GM10248 (cell line): ENCODE measurements at places on chromosomes 1 and 21.

DNA sequence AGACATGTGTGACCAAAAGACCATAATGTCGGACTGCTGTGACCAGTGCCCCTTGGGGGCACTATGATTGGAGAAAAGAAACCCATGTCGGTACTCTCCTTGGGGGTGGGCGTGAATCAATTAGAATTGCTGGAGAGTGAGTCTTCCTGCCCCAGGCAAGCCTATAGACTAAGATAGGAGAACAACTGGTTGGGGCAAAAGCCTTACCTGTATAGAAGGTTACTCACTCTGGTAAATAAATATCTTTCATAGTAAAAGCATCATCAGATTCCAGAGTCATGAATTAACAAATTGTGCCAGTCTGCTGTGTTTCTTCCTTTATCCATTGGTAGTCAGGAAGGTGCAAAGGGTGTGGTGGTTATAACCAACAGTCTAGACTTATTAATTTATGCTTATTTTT, 2.9 kb upstream of the PTGFRN start:
- DNase-seq: no peak

DNA sequence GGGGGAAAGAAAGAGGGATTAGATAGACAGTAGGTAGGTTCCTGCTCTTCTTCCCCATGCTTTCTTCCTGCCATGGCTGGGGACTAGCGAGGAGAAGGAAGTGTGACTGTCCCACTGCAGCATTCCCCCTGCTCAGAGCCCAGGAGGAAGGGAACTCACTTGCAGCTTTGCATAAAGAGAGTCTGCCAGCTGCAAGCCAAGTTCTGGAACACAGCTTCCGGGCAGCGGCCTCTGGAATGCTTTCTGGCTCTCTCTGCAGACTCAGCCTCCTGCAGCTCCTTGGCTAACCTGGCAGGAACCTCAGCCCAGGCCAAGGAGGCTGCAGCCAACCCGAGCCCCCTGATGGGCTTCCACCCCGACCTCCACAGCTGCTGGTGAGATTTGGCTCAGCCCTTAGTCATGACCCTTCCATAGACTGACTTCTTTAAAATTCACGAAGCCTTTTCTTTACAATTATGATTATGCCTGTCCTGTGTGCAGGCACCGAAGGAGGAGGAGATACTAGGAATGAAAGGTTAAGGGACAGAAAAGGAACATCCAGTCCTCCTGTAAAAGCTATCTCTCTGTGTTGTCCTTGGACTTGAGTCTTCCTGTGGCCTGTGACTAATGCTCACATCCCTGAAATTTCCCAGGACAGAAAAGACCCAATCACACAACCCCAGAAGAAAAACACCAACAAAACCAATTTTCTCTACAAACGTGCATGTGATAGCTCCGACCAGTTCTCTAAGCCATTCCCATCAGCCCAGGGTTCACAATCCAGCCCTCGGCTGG, 108.2 kb upstream of the OLIG2 start:
- no peak for DNase-seq

- DNase-seq: no peak
These were observed 63.7 kb downstream of the WLS start for GRCh38 chr1:68168545-68169171.

DNA sequence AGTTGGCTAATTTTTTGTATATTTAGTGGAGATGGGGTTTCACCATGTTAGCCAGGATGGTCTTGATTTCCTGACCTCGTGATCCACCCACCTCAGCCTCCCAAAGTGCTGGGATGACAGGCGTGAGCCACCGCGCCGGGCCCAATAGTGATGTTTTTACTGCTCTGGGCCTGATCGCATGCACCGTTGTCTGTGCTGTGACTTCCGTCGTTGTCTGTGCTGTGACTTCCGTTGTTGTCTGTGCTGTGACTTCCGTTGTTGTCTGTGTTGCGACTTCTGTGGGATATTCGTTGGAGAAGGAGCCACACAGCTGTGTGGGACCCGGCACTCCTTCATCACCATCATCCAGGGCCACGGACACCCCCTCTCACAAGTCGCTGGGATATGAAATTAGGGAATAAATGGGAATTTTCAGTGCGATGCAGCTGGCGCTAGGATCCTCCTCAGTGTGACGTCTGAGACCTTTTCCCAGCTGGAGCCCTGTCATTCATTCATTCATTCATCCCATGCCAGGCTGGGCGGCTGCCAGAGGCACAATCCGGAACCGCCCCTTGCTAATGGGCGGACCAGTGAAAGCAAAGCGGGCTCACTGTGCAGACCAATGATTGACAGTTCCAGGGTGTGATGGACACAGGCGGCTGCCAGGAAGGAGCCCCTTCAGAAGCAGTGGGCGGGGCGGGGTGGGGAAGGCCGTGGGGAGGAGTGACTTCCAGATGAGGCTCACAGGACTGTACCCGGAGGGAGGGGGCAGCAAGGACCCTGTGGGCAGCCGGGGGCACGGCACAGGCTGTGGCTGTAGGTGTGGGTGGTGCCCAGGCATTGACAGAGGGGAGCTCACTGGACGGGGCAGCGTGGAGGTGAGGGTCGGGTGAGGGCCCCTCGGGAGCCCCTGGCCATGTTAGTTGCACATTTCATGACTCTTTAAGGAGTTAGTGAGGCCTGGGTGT, 48.9 kb downstream of the PRKCZ start:
- no peak for DNase-seq

DNA sequence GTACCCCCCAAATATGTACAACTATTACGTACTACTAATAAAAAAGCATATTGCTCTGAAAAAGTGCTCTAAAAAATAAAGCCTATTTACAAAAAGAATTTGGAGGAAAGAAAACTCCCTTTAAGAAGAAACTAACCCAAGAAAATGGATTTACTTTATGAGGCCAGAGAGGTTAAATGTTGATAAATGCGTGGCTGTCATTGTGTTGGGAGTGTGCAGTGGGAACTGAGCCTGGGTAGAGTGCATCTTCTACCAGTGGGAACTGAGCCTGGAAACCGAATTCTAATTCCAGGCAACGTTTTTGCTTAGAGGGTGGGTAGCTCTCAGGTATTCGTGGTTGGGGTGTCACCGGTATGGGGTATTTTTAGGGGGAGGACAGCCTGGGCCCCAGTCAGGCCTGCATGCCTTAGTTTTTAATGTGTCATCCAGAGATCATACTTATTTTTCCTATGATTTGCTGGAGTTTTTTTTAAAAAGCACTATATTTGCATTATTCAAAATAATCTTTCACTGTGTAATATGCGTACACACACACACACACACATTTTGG, 24.1 kb upstream of the RNF187 start:
- DNase-seq: no peak
